ENCODE measurements at places on chromosomes 6 and 20.

GRCh38 chr20:61055180-61056010, 196.7 kb upstream of the CDH4 start:
- no peak for DNase-seq

DNA sequence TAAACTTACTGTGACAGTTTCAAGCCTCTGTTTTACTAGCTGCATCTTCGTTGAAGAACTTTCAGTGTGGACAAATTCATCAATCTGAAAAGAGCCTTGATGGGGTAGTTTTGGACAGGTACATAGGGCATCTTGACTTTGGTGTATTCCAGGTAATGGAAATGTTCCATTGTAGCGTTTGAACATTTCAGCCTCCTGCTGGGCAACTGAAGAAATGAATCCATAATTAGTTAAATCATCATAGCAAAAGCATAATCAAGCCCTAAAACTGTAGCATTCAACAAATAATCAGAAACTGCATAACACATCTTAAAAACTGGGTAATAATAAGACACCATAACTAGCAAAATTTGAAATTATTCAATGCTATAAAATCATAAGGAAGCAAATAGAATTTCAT, 86.2 kb downstream of the AHI1 start:
- DNase-seq = no peak

- no peak for DNase-seq
These were observed 38.9 kb upstream of the CD2AP start for GRCh38 chr6:47438481-47439347.

- DNase-seq = no peak
These were observed 50.2 kb downstream of the ARID1B start for GRCh38 chr6:156827382-156827781.

- no peak for DNase-seq
These were observed 20.4 kb upstream of the MCM3 start for GRCh38 chr6:52304983-52305390.

- no peak for DNase-seq
These were observed 213.6 kb upstream of the HTR1E start for GRCh38 chr6:86723729-86724128.

- DNase-seq = no peak
These were observed 17.5 kb downstream of the UQCC1 start for GRCh38 chr20:35394271-35394670.

DNA sequence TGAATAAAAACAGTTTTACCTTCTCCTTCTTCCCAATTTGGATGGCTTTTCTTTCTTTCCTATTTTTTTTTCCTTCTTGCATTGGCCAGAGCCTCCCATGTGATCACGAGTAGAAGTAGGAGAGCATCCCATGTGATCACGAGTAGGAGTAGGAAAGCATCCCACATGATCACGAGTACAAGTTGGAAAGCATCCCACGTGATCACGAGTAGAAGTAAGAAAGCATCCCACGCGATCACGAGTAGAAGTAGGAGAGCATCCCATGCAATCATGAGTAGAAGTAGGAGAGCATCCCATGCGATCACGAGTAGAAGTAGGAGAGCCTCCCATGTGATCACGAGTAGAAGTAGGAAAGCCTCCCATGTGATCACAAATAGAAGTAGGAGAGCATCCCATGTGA, 218.6 kb downstream of the DLL1 start:
- DNase-seq = no peak

DNA sequence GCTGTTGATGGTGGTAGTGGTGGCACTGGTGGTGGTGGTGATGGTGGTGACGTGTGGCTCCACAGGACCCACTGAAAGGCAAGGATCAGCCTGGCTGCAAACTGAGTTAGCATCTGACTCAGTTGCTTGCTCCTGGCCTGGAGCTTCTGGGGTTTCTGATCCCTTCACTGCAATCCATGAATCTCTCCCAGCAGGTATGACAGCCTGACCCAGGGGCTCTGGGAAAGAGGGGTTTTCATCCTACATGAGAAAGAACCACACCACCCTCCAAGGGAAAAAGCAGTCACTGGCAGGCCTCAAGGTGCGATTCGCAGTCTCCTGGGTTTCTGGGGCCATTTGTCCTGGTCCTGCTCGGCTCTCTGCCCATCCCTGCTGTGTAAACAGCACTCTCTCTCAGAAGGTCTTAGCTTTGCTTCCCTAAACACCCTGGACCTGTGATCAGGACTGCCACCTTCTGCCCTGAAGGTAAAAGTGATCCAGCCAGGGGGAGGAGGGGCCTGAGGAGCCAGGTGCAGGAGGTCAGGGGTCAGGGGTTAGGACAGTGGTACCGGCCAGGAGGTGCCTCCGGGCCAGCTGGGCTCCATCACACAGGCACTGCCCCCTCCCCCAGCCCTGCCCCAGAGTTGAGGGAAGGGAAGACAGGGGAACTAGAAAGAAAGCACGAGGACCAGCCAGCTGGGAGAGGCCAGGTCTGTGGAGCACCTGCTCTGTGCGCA, 152.0 kb downstream of the BMP7 start:
- no peak for DNase-seq

DNA sequence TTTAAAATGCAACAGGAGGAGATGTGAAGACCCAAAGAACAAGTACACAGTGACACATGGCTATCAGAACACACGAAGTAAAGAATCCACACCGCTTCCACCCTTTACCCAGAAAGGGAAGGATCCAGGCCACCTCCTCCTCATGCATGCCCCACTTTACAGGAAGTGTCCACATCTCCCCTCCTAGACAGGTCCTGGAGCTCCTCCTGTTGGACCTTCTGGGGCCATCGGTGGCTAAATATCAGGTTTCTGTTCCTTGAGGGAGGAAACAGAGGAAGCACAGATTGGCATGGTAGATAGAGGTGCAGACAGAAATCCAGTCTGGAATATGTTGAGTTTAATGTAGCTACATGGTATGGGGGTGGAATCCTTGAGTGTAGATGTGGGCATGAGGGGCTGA, 10.9 kb downstream of the NINL start:
- DNase-seq = no peak

DNA sequence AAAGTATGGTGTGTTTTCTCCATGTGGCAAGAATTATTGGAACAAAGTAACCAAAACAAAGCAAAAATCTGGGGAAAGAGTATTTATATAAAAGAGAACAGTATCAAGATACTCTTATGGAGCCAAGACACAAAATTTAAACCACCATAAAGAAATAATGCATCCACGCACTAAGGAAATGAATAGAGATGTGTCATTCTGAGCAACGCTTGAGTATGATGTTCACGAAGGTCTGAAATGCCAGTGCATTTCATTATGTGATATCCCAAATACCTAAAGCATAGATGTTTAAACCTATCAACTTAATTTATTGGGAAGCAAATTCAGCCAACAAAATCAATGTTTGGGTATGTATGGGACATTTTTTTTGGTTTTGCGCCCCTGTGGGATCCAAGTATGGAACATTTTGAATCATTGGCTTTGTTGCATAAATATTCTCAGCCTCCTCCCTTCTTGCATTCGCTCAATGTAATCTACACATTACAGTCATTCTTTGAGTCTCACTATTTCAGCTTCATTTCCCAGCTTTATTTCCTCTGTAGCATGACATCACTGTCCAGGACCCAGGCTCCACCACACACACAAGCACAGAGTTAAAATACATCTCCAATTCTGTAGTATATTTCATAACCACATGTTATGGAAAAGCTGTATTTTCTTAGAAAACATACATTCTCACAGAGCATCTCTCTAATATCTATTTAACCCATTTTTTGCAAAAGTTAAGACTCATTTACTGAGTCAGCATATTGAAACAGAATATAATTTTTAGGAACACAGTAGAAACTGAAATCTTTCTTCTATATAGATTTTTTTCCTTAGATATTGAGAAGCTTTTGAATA, 11.6 kb upstream of the MOXD1 start:
- DNase-seq = no peak

DNA sequence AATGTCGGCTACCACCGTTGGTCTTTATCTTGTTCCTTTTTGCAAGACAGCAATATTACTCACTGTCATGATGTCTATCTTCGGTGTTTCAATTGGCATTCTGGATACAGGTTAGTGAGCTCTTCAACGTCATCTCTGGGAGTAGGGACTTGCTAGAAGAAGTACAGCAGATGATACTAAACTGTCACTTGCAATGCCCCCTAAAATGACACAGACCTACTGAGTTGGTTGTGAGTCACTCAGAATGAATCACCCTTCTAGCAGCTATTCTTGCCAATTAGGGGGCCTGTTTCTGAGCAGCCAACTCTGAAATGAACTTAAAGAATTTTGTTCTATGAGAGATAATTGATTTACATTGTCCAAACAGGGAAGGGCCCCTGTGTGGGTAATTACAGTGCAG, 176.5 kb downstream of the SLC16A10 start:
- no peak for DNase-seq

GRCh38 chr20:54716174-54716747, 240.9 kb downstream of the DOK5 start:
- no peak for DNase-seq

- DNase-seq = no peak
These were observed 5.5 kb upstream of the NTSR1 start for GRCh38 chr20:62702895-62703852.

DNA sequence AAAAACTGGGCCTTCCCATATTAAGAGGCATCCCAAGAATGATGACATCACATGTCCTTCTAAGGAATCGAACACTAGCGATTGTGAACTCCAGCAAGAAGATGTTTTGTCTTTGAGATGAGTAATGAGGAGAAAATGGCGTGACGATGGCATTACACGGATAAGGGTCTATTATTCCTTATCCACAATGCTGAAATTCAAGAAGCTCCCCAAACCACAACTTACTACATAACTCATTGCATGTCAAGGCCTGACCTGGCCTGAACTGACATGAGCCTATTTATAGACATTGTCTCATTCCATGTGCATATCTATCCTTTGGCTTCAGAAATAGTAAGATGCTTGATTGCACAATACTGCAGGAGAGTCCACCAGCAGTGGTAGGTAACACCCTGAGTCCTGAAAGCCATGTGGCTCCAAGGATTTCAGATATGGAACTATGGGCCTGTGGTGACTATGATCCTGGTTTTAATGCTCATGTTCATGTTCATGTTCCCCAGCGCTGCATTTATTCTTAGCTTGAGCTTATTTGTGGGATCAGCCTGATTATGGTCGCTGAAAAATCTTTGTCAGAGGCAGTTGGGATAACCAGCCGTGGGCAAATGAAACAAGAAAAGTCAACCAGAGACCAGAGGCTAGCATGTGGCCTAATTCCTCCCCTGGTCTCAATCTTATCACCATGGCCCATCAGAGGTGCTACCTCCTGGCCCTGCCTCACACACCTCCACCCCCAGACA, 183.2 kb upstream of the JARID2 start:
- DNase-seq = no peak

DNA sequence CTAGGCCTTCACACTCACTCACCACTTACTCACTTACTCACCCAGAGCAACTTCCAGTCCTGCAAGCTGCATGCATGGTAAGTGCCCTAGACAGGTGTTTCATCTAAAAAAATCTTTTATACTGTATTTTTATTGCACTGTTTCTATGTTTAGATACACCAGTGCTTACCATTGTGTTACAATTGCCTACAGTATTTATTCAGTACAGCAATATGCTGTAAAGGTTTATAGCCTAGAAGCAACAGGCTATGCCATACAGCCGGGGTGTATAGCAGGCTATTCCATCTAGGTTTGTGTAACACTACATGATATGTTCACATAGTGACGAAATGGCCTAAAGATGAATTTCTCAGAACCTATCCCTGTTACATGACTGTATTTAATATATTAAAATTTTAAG, 37.1 kb upstream of the KCNK5 start:
- DNase-seq = no peak

DNA sequence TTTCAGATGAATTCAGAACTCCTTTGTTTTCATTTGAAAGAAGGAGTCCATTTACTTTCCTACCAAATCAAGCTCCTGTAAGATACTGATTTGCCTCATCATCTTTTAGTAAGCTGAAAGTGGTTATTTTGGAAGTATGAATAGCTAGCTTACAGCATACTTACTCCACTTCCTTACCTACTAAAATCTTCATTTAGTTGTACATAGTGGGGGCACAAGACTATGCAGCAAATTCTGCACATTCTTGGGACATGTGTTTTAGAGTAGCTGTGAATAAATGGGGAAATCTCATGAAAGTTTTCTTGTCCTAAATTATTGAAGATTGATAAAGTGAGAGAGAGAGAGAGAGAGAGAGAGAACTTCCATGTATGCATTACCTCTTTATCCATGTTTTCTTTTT, 256.3 kb downstream of the OGFRL1 start:
- no peak for DNase-seq

DNA sequence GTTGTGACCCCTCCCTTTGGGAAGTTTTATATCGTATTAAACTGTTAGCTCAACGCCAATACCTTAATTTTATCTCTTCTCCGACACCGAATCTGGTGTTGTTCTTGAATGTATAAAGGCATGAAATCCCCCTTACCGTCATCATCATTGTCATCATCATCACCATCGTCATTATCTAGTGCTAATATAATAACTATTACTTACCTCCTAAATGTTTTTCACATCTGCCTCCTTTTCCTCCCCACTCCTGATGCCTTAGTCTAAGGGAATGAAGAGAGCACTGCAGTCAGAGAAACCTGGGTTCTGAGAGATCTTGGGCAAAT, 677 bp upstream of the ZBTB24 start:
- no peak for DNase-seq

GRCh38 chr6:36713846-36714245, 16.2 kb downstream of the RAB44 start:
- no peak for DNase-seq

- DNase-seq = no peak
These were observed at the start of gene CTCFL for GRCh38 chr20:57524511-57525176. Gene CTCFL, minus strand, starts transcription at chr20:57525140. Its CDS starts 935 bp downstream, at chr20:57524205.

DNA sequence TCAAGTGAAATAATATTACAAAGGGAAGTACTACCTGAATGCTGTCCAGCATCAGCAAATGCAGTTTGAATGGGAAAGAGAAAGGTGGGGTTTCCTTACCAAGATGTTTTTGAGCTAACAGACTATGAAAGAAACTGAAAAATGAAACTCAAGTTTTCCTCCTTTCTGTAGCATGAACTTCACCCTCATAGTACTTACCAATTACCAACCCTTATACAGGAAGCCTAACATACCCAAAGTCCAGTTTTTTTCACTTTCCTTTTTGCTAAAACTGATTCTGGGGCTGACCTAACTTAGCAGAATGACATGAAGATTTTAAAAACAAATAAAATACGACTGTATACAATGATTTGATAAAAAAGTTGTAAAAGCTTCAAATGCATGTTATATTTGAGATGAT, 5.2 kb downstream of the ZNFX1 start:
- DNase-seq = no peak

DNA sequence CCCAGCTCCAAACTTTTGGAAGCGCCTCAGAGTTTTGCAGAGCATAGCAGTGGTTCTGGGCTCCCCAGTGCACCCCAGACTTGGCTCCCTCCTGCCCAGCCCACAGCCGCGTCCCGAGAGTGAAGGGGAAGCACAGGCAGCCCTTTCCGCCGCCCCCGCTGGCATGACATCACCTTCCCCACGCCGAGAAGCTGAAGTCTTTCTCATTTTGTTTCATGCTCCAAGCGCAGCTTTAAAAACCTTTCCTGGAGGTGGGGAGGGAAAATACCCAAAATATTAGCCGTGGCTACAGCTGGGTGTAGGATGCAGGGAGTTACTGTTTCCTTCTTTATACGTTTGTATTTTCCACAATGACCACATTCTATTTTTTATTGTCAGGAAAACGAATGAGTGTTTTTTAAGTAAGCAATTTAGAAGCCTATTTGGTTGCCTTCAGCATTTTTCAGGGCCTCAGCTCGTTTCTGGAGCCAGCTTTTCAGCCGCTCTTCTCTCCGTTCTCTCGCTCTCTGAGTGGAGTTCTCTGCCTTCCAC, 72.9 kb downstream of the SNX5 start:
- no peak for DNase-seq

GRCh38 chr6:37382994-37383765, 29.4 kb downstream of the RNF8 start:
- no peak for DNase-seq

GRCh38 chr6:7976485-7977056, 66.0 kb upstream of the TXNDC5 start:
- DNase-seq = no peak
